RPMI7951 (cell line): ENCODE measurements at places on chromosomes 16 and 17.

DNA sequence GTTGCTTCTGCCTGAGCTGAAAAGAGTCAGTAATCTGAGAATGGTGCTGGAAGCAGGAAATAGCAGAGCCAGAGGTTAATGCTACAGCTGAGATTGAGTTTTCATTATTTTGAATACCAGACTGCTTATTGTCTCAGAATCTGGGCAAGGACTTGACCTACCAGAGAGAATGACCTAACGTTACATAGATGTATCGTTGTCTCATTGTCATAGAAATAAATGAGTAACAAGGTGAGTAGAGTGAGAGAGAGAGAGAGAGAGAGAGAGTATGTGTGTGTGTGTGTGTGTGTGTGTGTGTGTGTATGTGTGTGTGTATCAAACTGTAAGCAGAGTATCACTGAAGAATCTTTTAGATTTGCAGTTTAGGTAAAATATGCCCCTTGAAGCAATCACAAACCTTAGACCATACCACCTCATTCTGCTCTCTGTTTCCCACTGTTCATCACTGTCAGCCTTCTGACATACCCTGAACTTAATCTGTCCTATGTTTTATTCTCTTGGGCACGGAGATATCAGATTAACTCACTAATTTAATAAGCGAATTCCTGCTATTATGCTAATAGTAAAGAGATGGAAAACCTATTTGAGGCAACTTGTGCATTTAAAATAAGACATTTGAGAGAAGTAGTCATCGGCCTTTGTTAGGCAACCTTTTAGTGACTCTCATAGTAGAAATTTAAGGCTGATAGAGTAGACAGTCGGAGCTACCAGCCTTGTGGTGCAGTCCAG lies 87.8 kb downstream of the CYB561 start:
- DNase-seq: peak; percentile 61

- no peak for DNase-seq
These were observed 104.3 kb downstream of the AXIN2 start for GRCh38 chr17:65457183-65457582.

- no peak for DNase-seq
These were observed 47.6 kb downstream of the IL21R start for GRCh38 chr16:27449434-27450195.

DNA sequence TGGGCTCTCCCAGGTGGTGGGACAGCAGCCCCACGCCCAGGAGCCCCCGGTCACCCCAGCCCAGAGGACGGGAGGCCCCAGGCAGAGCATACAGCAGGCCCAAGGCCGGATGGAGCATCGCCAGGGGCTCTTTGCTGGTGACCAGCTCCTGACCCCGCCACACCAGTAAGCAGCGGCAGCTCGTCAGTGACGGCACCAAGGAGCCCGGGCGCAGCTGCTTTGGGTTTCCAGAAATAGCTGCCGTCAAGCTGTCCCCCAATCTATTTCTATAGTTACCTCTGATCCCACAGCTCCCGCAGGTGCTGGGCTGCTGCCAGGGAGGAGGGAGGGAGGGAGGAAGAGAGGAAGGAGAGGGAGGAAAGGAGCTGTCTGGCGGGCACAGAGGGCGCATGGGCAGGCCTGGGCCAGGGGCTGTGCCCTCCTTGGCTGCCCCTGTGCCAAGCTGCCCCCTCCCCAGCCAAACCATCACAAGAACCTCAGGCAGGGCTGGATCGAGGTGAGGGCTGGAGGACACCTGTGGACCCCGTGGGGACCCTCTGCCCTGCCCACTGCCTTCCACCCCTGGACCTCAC lies 10.8 kb upstream of the RASD1 start:
- peak; percentile 67 for DNase-seq

DNA sequence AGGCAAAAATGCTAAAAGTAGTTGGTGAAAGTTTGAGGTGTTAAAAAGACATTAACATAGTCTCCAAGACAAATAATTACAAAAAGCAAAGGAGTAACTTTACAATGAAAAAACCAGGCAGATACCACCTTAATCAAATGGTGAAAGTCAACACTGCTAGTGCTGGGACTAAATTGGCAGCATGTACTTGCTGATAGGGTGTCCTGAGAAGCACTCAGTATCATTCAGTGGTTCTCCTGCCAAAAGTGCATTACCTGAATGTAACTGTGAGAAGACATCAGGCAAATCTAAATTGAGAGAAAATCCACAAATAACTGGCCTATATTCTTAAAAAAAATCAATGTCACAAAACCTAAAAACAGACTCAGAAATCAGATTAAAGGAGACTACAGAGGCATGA lies 8.0 kb downstream of the KIAA0753 start:
- DNase-seq: no peak

GRCh38 chr16:23729503-23730424 lies 16.7 kb upstream of the ERN2 start:
- DNase-seq: peak; percentile 57

DNA sequence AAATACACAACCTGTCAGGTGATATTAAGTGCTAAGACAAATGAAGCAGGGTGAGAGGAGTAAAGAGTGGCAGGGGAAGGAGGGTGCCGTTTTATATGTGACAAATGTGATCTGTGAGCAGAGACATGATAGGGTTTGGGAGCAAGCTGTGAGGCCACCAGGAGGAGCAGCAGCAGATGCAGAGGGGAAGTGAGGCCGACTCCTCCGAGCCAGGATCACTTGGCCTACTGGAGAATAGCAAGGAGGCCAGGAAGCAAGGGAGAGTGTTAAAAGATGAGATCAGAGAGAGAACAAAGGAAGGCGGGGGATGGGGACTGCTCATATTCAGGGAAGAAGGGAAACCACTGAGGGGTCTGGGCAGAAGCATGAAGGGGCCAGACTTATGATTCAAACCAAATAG lies 129.4 kb downstream of the TANGO6 start:
- DNase-seq: peak; percentile 38

DNA sequence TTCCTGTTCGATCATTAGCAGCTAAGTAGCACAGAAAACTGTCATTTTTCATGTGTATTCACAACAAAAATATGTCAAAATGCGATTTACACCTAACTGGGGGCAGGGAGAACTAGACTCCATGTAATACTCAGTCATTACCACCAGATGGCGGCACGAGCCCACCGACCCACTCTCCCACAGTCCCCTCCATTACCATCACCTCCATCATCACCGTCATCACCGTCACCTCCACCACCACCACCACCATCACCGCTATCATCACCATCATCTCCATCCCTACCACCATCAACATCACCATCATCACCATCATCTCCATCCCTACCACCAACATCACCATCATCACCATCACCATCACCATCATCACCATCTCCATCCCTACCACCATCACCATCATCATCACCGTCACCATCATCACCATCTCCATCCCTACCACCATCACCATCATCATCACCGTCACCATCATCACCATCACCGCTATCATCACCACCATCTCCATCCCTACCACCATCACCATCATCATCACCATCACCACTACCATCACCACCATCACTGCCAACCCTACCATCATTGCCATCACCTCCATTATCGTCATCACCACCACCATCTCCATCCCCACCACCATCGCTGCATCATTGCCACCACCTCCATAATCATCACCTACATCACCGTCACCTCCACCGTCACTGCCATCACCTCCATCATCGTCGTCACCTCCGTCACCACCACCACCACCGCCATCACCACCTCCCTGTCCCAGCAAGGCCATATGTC lies 14.4 kb downstream of the NDUFAF8 start:
- peak; percentile 28 for DNase-seq
